Putamen (tissue), 1 donor: ENCODE measurements at places on chromosomes 7 and 10.

DNA sequence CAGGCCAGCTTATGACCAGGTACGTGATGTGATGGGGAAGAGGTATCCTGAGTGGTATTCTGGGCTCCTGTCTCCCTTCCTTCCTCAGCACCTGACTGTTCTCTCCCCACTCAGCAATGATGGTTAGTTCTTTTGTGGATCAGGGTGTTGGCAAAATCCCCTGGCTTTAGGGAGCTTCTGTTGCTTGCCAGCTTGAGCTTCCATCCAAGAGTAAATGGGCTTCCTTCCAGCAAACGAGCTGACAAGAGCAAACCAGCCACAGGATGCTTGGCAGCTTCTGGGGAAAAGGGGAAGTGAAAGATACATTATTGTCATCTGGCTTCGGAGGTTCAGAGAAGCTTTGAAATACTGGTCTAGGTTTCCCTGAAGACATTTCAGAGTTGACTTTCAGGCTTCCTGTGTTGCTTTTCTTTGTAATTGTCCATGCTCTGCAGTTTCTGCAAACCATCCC lies 5.2 kb downstream of the DUSP5 start:
- peak; percentile 59 for DNase-seq

- no peak for DNase-seq
Measured at GRCh38 chr7:29282819-29283414, 88.3 kb downstream of the CHN2 start.

GRCh38 chr7:126569402-126569801 lies 683.3 kb downstream of the GRM8 start:
- DNase-seq, result no peak

DNA sequence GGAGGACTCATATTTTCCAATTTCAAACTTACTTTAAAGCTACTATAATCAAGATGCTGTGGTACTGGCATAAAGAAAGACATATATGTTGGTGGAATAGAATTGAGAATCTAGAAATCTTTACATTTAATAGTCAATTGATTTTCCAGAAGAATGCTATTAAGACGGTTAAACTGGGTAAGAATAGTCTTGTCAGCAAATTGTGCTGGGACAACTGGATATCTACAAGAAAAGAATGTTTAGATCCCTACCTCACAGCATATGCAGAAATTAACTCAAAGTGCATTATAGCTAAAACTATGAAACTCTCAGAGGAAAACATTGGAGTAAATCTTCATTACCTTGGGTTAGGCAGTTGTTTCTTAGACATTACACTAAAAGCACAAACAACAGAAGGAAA lies 203.3 kb downstream of the SDK1 start:
- DNase-seq, result no peak

DNA sequence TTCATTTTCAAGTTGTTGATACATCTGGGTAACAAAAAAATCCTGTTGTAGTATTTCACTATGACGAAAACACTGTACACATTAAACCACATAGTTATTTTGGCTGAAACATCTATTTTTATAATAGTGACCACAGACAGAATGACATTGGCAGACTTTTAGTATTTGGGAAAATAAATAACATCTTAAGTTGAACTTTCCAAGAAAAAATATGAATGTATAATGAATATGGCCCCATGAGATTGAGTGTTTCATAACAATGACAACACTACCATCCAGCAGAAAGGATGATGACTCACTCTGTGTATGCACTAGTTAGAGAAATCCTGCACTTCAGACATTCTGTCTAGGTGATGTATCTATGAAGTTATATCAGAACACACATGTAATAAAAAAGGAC lies 118.1 kb downstream of the SEMA3D start:
- no peak for DNase-seq

- no peak for DNase-seq
Measured at GRCh38 chr7:158382363-158383254, 205.0 kb downstream of the PTPRN2 start.

GRCh38 chr7:18541181-18541870 lies 45.8 kb downstream of the HDAC9 start:
- DNase-seq, result peak; percentile 13

- DNase-seq, result no peak
Measured at GRCh38 chr7:19101909-19102308, 15.5 kb downstream of the TWIST1 start.

DNA sequence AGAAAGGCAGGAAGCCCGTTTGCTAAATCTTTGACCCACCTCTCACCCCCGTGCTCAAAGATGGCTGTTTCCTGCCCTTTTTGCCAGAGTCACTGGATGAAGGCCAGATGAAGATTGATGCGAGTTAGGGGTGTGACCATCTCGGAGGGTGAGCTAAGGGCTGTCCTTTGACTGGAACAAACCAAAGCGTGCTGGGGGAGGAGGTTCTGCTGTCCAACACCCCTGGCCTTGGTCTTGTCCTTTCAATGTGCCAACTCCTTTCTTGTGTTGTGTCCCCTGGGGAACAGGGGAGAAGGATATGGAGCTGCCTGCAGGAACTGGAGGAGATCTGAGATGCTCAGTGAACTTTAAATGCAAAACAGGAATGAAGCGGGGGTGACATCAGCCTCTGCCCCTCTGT lies 90.3 kb upstream of the ADAM12 start:
- DNase-seq, result no peak

- no peak for DNase-seq
Measured at GRCh38 chr10:63388421-63389031, 77.3 kb downstream of the JMJD1C start.

GRCh38 chr10:52578871-52579405 lies 193.6 kb downstream of the MBL2 start:
- DNase-seq, result no peak

DNA sequence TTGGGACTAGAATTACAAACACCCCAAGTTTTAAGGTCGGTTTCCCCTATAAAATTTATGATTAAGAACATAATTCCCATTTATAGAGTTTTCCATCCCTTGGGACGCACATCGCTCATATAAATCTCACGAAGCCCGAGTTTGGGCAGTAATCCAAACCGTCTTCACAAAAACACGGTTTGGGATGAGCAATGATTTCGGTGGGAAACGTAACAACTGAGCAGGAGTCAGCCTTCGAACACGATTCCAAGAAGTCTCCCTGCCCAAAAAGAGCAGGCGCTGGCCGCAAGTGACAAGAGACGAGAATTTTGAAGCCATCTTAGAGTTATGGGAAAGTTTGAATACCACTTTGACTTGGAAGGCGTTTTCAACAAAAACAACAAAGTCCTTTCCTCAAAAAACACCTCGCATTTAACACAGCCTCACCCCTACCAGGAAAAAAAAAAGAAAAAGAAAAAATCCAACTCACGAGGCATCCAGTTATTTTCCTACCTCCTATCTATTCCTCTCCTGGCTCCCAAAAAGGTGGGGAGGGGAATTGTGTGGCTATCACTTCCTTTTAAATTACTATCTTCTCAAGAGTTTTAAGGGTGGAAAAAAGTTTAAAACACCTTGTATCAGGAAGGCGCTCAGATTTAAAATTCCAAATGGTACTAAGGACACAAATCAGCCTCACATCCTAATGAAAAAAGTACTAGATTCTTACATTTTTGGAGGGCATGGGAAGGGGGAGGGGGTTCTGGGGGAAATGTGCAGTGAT lies 1.6 kb downstream of the SEPHS1 start:
- DNase-seq, result peak; percentile 16

GRCh38 chr10:24722676-24723385 lies 856 bp downstream of the ARHGAP21 start:
- DNase-seq, result peak; percentile 77

GRCh38 chr10:43958071-43958432 lies 309.4 kb upstream of the ZNF32 start:
- DNase-seq, result no peak

GRCh38 chr7:150356265-150356897 lies 12.2 kb upstream of the REPIN1 start:
- DNase-seq, result no peak

DNA sequence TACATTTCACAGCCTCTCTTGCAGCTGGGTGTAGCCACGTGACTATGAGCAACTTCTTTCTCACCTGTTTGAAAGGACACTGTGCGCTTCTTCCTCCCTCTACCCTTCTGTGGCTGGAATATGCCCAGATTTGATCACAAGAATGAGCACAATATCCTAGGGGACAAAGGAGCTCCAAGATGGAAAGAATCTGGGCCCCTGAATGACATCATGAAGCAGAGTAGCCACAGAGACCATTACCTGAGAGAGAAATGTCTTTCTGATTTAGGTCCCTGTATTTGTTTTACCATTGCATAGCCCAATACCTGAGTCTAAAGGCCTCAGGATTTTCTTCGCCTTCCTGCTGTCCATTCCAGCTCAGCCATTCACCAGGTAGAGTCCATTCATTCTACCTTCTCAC lies 15.4 kb downstream of the ZNF503 start:
- DNase-seq, result no peak

- no peak for DNase-seq
Measured at GRCh38 chr10:60827791-60828488, 49.7 kb downstream of the CDK1 start.

GRCh38 chr7:120819861-120820260 lies 38.1 kb downstream of the TSPAN12 start:
- no peak for DNase-seq

DNA sequence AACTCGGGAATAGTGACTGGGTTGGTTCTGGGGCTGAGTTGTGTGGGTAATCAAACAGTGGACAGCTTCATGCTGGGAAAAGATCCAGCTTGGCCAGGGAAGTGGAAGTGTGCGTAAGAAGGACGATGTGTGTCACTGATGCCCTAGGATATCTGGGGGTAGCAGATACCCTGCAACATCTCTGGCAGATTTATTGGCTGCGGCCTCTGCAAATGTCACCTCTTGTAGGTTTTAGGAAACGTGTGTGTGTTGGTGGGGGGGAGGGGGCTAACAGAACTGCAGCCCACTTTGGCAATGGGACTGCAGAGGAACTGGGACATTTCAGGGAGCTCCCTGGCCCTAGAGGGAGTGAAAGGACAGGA lies 965 bp upstream of the AGAP3 start:
- no peak for DNase-seq

GRCh38 chr10:103166523-103166922 lies 26.5 kb downstream of the NT5C2 start:
- no peak for DNase-seq

DNA sequence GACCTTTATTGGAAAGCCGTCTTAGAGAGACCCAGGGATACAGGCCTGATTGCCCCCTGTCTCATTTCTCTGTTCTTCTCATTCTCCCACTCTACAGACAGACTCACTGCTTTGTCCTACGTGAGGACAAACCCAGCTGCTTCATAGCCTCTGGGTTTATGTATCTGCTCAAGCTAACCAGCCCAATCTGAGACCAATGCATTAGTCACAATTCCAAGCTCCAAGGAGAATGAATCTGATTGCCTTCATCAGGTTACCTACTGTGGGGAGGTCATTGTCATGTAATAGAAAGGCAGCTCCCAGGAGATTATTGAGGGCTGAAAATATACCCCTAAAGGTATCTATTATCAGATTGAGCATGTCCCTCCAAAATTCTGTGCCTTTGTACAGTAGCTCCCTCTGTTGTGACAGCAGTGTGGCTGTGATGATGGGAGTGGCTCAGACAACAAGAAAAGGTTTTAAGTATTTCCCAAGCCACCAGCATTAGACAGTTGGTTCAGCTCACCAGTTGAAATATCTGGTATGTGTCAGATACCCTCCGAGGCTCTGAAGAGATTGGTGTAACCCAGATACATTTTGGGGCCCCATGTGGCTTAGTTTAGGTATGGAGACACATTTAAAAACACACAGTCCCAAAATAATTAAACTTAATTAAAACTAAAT lies 123.1 kb upstream of the EEPD1 start:
- no peak for DNase-seq

- no peak for DNase-seq
Measured at GRCh38 chr10:49144058-49144720, 10.4 kb upstream of the FAM170B start.

DNA sequence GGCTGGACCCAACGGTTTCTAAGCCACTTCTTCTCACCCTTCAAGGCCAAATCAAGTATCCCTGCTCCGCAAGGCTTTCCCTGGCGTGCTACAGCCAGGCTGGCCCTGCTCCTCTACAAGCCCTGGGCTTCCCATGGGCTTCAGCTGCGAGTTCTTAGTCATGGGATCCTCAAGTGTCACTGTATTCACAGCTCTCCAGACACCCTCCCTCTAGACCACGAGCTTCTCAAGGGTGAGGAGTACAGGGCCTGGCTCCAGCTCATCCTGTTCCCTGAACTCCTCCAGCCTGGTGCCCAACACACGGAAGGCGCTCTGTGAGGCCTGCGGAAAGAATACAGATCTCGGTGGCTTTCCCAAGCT lies 38.8 kb downstream of the FAM53B start:
- DNase-seq, result no peak

DNA sequence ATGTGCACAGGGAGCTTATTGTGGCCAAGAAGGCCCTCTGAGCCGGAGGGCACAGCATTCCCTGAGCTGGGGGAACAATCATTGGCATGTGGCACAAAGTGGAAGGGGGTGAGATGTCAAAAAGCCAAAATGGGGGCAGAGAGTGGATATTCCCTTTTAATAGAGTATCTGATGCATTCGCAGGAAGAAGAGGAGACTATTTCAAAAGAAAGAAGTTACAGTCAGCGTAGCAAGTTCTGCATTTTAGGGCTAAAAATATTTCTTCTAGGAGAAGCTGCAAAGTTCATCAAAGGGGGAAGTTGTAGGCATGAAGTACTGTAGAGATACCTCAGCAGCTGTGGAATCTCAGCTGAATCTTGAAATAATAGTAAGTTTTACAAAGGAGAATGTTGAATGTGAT lies 136.0 kb upstream of the WDR11 start:
- DNase-seq, result peak; percentile 18

- DNase-seq, result no peak
Measured at GRCh38 chr7:81802251-81802650, 32.4 kb upstream of the HGF start.

DNA sequence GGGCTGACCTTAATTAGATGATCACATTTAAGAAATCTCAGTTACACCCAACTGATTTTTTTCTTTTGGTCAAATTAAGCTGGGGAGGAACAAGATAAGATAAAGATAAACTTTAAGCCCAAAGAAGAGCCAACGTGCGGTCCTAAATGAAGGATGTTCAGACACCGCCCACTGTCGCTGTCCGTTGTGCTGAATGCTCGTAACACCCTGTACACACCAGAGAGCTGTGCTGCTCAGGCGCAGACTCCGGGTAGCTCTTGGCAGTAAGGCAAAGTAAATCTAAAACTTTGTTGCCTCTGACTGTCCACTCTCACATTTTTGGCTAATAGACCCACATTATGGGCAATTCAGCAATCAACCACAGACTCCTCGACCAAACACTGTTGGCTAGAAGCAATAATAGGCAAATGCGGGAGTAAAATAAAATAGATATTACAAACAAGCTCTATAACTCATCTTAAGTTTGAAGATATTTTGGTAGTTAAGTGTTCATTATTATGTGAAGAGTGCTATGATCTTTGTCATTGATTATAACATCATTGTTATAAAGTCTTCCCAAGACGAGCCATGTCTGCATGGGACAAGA lies 57.1 kb downstream of the PLPP4 start:
- DNase-seq, result no peak

GRCh38 chr10:84177541-84178141 lies 4.0 kb downstream of the GPR15LG start:
- DNase-seq, result no peak

DNA sequence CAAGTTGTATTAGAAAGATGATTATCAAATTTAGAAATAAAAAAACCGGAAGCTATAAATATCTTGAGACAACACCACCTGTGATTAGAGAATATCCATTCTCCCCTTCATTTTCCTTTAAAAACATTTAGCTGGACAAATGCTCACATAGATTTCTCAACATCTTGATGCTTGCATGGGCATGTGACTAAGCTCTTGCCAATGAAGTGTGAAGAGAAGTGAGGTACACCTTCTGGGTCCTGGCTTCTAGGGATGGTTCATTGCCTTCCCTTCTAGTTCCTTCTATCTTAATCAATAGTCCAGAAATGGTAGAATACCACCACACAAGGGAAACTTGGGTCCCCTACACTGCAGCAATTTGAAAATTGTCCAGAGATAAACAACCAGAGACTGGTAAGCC lies 41.0 kb downstream of the WAPL start:
- no peak for DNase-seq
